ENCODE measurements at places on chromosomes 3 and 15.

- DNase-seq: no peak
Observed at GRCh38 chr3:131075632-131076328, 49.1 kb downstream of the NEK11 start.

- DNase-seq: no peak
Observed at GRCh38 chr3:36214460-36214859, 165.8 kb upstream of the STAC start.

DNA sequence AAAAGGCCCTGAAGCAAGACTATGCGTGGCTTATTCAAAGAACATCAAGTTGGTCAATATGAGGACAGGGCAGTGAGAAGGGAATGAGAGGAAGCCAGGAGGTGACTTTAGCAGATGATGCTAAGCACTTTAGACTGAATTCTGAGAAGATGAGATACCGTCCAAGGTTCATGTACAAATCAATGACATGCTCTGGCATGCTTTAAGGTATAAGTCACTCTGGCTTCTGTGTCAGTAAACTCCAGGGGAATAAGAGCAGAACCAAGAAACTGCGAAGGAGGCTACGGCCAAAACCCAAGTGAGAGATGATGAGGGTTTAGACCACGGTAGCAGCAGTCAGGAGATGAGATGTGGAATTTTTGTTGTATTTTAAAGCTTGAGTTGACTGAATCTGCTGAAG is 8.9 kb upstream of the CCDC50 start:
- DNase-seq: no peak

- no peak for DNase-seq
Observed at GRCh38 chr15:66389098-66389858, 2.6 kb downstream of the MAP2K1 start.

- no peak for DNase-seq
Observed at GRCh38 chr15:89141885-89142284, 53.6 kb downstream of the ABHD2 start.

All from H54 (cell line).